ENCODE measurements at places on chromosomes 6 and 20. TPM values are rescaled to one million over a fixed set of nuclear protein-coding genes. Genes with fewer than 3 reads are reported as not detected.

TRIM15 gene
- total RNA-seq: not detected

NOL4L gene
- 71.0 TPM for total RNA-seq

EPB41L1 gene
- 0.17 TPM for total RNA-seq

CCN6 gene
- not detected for total RNA-seq

GRCh38 chr6:13941902-13942301 lies 17.1 kb downstream of the RNF182 start:
- H3K4me3 ChIP-seq: no peak overlapping the region
- no peak overlapping the region for H3K27ac ChIP-seq
- DNase-seq: no peak
- no peaks in the 10 kb centered on the region for H3K27me3 ChIP-seq
- no peaks in the 10 kb centered on the region for H3K4me1 ChIP-seq

- no peak for DNase-seq
- peaks cover 23% of the 10 kb centered on the region for H3K4me1 ChIP-seq
- H3K4me3 ChIP-seq: no peak overlapping the region
- H3K36me3 ChIP-seq: no peaks in the 10 kb centered on the region
Observed at GRCh38 chr20:2798814-2799213, 1.6 kb downstream of the CPXM1 start.

- H3K36me3 ChIP-seq: no peaks in the 10 kb centered on the region
- H3K27ac ChIP-seq: no peak overlapping the region
- H3K4me1 ChIP-seq: no peaks in the 10 kb centered on the region
- peaks cover 18% of the 10 kb centered on the region for H3K27me3 ChIP-seq
Observed at GRCh38 chr6:28218312-28219248, 6.5 kb upstream of the ZSCAN9 start.

GRCh38 chr6:143183666-143184065 lies 123.0 kb downstream of the AIG1 start:
- no peak overlapping the region for H3K4me3 ChIP-seq
- no peaks in the 10 kb centered on the region for H3K4me1 ChIP-seq
- H3K27ac ChIP-seq: no peak overlapping the region
- H3K27me3 ChIP-seq: no peaks in the 10 kb centered on the region
- no peak for DNase-seq
- no peaks in the 10 kb centered on the region for H3K36me3 ChIP-seq

DNA sequence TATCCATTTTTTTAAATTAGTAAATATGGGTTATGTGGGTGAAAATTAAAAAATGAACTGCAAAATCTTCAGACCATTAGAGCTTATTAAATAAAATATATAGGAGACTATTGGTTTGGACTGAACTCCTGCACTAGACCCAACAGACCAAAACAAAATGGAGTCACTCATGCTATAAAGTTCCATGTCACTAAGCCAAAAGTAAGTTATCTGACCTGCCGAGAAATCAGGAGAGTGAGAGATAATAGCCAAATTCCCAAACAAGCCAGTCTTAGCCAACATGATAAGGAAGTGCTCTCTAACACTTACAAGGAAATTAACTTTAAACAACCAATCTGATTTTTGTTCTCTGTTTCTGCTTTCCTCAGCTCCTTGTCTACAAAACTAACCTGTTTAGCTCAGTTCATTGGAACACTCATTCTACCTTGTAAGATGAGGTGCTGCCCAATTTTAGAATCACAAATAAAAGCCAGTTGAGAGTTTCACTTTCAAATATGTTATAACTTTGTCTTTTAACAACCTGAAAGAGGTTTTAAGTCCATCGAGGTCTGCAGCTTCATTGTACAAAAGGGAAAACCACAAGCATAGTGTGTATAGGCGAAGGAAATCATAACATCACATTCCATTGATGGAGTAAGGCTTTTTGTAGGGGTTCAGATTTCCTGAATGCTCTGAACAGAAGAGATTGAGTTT lies 220.5 kb downstream of the TENT5A start:
- no peak overlapping the region for H3K27ac ChIP-seq
- H3K4me1 ChIP-seq: no peaks in the 10 kb centered on the region
- H3K4me3 ChIP-seq: no peak overlapping the region
- H3K36me3 ChIP-seq: no peaks in the 10 kb centered on the region

GRCh38 chr20:47466704-47467459 lies 34.8 kb upstream of the NCOA3 start:
- H3K27ac ChIP-seq: no peak overlapping the region
- no peak overlapping the region for H3K4me3 ChIP-seq
- H3K4me1 ChIP-seq: no peaks in the 10 kb centered on the region
- no peaks in the 10 kb centered on the region for H3K36me3 ChIP-seq

DNA sequence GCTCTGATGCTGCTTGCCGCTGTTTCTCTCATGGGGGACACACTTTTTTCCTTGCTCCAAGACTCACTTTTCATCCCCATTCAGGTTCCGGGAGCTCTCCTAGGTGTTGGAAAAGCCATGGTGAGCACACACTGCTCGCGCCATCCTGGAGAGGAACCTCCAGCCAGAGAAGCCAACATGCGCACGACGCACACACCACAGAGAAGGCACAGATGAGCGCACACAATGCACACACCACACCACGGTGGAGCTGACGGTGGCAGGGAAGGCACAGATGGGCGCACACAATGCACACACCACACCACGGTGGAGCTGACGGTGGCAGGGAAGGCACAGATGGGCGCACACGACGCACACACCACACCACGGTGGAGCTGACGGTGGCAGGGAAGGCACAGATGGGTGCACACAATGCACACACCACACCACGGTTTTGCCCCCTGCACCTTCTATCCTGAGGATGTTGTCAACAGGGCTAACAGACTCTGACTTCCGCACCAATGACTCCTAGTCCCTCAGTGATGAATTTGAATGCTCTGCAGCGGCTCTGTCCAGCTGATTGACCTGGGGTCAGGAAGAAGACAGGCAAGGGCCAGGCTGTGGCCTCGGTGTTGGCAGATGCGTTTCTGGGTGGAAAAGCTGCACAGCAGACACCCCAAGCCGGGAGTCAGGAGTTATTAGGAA lies 154.7 kb downstream of the ERMARD start:
- no peak overlapping the region for H3K27ac ChIP-seq
- no peaks in the 10 kb centered on the region for H3K27me3 ChIP-seq
- no peak for DNase-seq
- H3K4me3 ChIP-seq: no peak overlapping the region
- H3K36me3 ChIP-seq: no peaks in the 10 kb centered on the region

DNA sequence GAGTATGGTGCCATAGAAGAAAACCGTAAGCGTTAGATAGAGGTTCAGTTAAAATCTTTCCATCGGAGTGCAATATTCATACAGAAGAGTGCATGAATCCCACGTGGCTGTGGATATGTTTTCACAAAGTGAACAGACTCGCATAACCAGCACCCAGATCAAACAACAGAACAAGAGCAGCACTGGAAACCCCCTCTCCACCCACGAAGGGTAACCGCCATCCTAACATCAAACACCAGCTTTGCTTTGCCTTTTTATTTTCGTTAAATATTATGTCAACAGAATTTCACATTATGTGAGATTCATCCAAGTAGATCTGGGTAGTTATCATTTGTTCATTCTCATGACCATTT lies 4.7 kb downstream of the GTSF1L start:
- no peaks in the 10 kb centered on the region for H3K27me3 ChIP-seq
- DNase-seq: peak; percentile 66
- H3K4me1 ChIP-seq: peaks cover 33% of the 10 kb centered on the region
- no peak overlapping the region for H3K27ac ChIP-seq
- no peaks in the 10 kb centered on the region for H3K36me3 ChIP-seq
- H3K4me3 ChIP-seq: peak overlapping the region; percentile 23

DNA sequence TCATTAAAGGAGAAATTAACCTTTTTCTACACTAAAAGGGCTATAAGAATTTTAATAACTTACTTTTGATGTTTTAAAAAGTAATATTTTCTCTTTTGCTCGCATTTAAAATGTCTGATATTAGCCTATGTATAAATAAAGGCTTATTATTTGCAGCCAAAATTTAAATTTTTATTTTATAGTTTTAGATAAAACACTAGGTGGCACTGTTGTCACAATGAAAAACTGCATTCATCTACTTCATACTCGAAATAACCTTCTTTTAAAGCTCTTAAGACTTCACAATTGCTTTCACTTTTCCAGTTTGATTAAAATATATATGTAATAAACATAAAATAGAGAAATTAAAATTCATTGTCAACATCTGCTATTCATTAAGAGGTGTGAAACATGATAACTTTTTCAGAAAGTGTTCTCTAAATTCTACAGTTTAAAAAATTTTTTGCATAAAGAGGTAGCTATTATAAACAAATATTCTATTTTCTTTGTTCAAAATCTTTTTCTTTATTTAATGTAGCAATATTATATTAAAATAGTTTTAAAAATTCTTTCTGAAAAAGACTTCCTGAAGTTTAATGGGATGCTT lies 78.8 kb upstream of the DEFB112 start:
- no peaks in the 10 kb centered on the region for H3K36me3 ChIP-seq
- no peaks in the 10 kb centered on the region for H3K4me1 ChIP-seq
- H3K27me3 ChIP-seq: no peaks in the 10 kb centered on the region
- no peak for DNase-seq
- no peak overlapping the region for H3K4me3 ChIP-seq

DNA sequence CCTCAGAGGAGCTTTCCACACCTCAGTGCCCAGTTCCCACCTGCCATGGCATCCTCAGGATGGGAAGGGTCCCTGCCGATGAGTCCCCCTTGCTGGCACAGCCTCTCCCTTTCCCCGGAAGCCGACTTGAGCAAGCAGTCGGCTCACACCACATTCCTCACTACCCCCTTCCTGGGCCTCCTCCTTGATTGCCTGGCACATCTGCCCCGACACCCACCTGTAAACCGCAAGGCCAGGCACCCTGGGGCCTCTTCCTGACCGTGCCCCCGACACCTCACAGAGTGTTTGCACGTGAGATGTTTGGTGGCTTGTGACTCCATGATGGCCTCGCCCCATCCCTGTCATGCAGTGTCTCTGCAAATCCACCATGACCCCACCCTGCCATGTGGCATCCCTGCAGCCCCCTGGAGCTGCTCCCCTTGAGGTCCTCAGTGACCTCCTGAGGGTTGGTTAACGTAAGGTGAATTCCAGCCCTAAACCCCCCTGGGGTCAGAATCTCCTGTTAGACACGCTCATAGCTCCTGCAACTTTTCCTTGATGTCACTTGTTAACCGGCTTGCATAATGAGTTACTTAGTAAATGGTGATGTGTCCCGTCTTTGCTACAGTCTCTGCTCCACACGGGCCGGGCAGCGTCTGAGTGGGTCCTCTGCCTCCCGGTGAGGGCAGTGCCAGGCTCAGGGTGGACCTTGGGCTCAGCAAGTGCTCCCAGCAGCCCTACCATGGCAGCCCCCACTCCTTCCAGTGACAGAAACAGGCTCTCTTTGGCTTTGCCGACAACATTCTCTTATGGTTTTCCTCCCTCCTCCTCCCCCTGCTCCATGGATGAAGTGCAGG lies 115.9 kb upstream of the FRMD1 start:
- no peak overlapping the region for H3K4me3 ChIP-seq
- no peak for DNase-seq
- H3K4me1 ChIP-seq: no peaks in the 10 kb centered on the region
- H3K36me3 ChIP-seq: no peaks in the 10 kb centered on the region
- H3K27me3 ChIP-seq: no peaks in the 10 kb centered on the region

DNA sequence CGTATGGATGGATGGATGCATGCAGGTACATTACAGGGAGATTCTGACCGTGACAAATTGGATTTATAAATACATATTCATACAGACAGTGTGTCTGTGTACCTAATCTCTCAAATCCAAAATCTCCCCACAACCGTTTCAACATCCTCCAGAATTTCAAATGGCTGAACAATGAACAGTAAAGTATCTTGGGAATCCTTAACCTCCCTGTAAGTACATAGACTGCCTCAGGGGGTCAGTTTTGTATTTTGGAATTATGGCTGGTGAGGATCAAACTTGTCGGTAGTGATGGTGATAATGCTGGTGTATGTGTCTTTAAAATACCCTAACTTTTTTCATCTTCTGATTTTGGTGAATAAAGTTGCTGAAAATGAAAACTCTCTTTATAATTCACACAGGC lies 246.2 kb downstream of the FOXC1 start:
- no peaks in the 10 kb centered on the region for H3K4me1 ChIP-seq
- H3K36me3 ChIP-seq: no peaks in the 10 kb centered on the region
- no peak overlapping the region for H3K27ac ChIP-seq
- H3K27me3 ChIP-seq: no peaks in the 10 kb centered on the region

- peak overlapping the region; percentile 42 for H3K27ac ChIP-seq
- no peaks in the 10 kb centered on the region for H3K27me3 ChIP-seq
- peak overlapping the region; percentile 45 for H3K4me3 ChIP-seq
- H3K36me3 ChIP-seq: no peaks in the 10 kb centered on the region
- peaks cover 20% of the 10 kb centered on the region for H3K4me1 ChIP-seq
Observed at GRCh38 chr6:25279748-25280343, 672 bp downstream of the CARMIL1 start.

- H3K27ac ChIP-seq: no peak overlapping the region
- peaks cover 4% of the 10 kb centered on the region for H3K36me3 ChIP-seq
- no peaks in the 10 kb centered on the region for H3K27me3 ChIP-seq
- no peaks in the 10 kb centered on the region for H3K4me1 ChIP-seq
- no peak overlapping the region for H3K4me3 ChIP-seq
Observed at GRCh38 chr20:20609522-20609921, 102.9 kb downstream of the RALGAPA2 start.

DNA sequence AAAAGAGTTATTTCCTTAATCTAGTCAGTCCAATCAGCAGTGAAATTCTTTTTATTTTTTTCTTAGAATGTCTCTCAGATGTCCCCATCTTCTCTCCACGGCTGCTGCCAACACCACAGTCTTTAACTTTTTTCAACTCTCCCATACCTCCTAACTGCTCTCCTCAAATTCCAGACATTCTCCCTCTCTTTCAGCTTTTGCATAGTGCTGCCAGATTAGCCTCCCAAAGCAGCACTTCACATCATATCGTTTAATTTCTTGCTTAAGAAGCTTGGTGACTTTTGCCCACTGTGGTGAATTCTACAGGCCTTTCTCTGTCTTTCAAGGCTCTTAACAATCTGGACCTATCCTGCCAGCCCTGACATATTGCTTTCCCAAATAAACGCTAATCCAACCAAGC lies 233.4 kb downstream of the UST start:
- no peaks in the 10 kb centered on the region for H3K4me1 ChIP-seq
- no peak for DNase-seq
- no peak overlapping the region for H3K4me3 ChIP-seq
- H3K36me3 ChIP-seq: no peaks in the 10 kb centered on the region

DNA sequence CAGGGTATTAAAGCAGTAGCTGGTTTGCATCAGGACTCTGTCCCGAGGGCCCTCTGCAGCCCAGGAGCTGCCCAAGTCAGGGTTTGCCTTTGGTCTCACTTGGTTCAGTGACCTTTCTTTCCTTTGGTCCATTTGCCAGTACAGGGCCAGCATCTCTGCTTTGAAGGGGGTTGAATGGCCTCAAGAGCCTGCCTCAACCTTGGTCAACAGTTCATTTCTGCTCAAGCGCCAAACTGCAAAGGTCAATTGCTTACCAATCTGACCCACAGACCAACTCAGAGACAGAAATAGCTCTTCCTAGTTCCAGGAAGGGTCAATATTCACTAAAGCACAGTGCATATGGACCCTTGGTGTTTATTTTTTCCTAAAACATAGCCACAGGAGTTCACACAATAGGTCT lies 19.4 kb downstream of the VIP start:
- no peak overlapping the region for H3K27ac ChIP-seq
- no peaks in the 10 kb centered on the region for H3K36me3 ChIP-seq
- H3K27me3 ChIP-seq: no peaks in the 10 kb centered on the region
- no peaks in the 10 kb centered on the region for H3K4me1 ChIP-seq
- no peak for DNase-seq

All from CD4-positive, alpha-beta memory T cell (primary cell).